ENCODE measurements at places on chromosomes 2 and 18.

DNA sequence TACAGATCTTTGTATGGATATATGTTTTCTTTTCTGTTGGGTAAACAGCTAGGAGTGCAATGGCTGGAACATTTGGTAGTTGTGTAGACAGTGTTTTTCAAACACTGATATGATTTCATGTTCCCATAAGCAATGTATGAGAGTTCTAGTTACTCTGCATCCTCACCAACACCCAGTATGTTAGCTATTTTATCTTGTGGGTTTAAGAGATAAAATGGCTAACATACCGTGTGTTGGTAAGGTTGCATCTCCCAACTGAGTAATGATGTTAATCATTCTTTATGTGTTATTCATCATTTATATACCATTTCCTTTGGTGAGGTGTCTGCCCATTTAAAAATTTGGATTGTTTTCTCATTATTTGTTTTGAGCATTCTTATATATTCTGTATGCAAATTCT, 65.7 kb downstream of the LYPD6B start:
- DNase-seq, result no peak

DNA sequence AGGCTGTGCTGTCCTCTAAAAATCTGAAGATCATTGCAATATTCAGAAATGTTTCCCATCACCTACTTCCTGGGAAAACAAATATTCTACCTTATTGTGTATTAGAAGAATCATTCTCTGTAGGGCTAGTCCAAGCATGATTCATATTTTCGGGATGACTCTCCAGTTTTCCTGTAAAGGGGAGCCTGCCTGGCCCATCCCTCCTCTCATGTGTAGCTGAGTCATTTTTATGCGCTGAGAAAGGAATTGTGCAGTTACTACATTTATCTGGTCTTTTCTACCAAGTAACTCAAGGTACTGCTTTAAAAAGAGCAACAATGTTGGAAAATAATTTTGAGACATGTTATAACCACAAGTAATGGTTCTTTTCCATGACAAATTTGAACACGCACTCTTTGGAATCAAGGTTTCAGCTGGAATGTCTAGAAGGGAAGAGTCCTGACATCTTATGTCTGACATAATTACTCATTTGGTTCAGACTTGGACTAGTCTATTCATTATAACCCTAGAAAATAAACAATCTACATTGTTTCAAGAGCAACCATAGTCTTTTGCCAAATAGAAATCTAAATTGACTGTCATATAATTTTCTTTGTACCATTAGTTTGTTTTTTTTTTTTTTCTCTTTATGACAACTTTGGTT, 6.6 kb downstream of the DSG3 start:
- no peak for DNase-seq

DNA sequence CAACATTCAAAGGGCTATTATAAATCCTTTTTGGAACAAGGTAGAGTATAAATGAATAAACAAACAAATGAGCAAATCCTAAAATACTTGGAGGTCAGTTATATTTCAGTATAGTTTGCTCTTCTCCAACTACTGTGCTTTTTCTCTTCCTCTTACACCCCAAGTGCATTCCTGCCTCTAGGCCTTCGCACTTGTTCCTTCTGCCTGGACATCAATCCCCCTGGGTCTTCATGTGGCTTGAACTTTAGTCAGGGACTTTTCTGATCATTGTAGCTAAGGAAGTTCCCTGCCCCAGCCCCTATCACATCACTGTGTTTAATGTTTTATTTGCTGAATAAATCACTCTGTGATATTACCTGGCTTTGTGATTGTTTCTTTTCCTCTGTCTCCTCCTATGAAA, 418.2 kb upstream of the HNRNPA3 start:
- DNase-seq, result no peak

GRCh38 chr2:215619022-215619958, 183.4 kb upstream of the FN1 start:
- no peak for DNase-seq

DNA sequence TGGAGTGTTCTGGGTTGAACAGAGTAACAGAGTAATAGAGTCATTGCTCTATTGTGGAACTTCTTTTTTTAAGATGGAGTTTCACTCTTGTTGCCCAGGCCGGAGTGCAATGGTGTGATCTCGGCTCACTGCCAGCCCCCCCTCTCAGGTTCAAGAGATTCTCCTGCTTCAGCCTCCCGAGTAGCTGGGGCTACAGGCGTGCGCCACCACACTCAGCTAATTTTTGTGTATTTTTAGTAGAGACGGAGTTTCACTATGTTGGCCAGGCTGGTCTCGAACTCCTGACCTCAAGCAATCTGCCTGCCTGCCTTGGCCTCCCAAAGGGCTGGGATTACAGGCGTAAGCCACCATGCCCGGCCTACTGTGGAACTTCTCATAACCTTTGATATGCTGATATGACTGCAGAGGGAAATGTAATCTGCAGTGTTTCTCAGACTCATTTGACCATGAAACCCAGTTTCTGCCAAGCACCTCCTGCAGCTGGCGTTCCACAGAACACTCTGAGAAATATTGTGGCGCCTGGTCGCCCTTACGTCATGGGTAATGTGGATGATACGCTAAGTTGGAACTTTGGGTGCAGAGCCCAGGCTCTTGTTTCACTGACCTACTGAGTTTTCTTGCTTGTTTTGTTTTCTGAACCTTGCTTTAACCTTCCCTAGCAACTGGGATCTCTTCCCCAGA, 213.8 kb downstream of the BCL2 start:
- no peak for DNase-seq

DNA sequence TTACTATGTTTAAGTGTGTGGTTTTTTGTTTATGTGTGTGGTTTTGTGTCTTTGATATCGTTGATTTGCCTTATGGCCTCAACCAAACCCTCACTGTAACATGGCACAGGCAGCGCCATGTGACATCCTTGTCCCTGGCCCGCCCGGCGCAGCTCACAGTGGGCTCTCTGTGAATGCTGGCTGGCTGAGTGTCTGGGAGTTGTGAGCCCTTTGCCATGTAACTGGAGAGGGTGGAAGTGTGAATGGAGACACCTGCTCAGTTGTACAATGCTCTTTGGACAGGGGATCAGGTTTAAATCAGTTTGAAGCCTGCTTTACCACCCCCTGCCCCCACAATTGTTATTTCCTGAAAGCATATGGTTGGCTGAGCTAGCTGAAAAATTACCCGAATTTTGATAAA, 41.8 kb downstream of the TCF7L1 start:
- no peak for DNase-seq

DNA sequence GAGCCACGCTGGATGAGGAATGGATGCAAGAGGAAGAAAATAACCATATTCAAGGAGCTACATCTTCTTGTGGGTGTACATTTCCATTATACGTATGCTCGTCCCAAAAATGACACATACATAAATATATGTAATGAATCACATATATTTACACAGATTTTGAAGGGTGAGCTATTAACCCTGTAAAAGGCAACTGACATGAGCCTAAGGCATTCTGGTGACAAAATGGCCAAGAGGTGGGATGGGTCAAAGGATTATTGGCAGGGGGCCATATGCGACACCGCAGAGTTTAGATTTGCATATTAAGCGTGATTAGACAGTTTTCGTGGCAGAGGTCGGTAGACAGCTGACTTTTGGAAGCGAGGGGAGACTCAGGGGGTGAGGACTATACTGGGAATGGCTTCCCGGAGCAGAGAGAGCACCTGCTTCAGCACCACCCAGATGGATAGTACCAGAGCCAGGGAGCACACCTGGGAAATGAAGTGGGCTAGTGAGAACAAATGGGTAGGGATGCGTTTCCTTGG, 431 bp upstream of the CNRIP1 start:
- DNase-seq, result no peak

- DNase-seq, result no peak
These were observed 85.7 kb downstream of the ACTR2 start for GRCh38 chr2:65313126-65313953.

DNA sequence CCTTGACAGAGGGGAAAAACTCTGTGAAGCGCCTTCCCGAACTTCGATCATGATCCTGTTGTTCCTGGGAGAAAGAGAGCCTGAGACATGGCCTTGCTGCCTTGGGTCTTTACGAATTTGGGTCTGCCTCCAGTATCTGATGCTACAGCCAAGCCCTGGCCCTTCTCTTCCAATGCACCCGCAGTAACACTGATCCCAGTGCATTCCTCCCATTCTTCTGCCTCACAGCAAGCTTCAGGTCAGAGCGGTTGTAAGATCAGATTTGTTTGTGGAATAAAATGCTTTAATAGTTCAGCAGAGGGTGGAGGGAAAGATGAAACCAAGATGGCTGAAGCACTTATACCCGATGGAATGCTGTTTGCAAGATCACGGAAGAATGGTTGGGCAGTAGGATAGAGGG, 196.7 kb upstream of the SIX2 start:
- no peak for DNase-seq

- DNase-seq, result no peak
These were observed 36.4 kb downstream of the PKDCC start for GRCh38 chr2:42084231-42084671.

DNA sequence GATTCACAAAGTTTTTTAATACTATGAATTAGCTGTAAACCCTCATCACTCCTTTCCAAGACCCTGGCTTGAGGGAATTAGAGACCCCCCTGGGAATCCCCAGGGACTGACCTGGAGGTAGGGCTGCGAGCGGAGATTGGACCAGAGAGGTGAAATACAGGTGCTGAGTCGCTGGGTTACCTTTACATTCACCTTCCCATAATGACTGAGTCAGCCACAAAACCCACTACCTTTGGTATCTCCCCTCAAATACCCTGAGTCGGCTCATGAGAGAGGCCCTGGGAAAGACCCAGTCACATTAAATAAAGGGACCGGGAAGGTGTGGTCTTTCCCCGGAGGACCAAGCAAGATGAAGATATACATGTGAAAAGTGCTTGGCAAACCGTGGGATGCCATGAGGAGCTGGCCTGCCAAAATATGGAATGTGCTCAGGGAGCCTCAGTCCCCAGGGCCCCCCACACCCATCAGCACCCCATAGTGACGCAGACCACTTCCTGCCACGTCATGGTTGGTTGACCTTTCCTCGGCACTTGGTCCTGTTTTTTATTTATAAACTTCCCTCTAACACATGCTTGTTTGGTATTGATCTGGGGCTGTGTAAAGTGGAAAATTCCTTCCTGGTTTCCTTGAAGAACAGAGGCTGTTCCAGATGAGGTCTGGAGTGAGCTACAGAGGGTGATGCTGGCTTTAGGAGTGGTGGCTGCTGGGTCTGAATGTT, 51.4 kb downstream of the IL1RL2 start:
- DNase-seq, result no peak

DNA sequence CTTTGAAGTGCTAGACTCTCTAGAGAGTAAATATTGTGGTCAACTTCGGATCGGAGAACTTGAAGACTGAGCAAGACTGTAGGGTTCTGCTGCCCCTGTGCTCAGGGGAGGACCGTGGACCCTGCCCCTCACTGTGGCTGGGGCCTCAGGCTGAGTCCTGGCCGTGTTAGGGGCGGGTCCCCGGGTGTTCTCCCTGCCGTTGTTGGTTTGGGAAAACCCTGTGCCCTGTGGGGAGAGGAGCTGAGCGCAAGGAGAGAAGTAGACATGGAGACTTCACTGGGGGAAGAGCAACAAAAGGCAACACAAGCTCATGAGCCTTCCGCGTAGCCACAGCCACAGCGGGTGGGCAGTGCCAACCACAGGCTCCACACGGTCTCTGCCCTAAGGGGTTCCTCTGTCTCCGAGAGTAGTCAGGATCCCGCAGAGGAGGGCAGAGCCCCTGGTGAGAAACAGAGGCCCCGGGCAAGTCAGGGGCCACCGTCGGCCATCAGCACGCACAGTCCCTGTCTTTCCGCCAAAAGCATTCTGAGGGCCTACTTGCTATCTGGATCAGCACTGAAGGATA, 53.1 kb downstream of the NTSR2 start:
- DNase-seq, result no peak

DNA sequence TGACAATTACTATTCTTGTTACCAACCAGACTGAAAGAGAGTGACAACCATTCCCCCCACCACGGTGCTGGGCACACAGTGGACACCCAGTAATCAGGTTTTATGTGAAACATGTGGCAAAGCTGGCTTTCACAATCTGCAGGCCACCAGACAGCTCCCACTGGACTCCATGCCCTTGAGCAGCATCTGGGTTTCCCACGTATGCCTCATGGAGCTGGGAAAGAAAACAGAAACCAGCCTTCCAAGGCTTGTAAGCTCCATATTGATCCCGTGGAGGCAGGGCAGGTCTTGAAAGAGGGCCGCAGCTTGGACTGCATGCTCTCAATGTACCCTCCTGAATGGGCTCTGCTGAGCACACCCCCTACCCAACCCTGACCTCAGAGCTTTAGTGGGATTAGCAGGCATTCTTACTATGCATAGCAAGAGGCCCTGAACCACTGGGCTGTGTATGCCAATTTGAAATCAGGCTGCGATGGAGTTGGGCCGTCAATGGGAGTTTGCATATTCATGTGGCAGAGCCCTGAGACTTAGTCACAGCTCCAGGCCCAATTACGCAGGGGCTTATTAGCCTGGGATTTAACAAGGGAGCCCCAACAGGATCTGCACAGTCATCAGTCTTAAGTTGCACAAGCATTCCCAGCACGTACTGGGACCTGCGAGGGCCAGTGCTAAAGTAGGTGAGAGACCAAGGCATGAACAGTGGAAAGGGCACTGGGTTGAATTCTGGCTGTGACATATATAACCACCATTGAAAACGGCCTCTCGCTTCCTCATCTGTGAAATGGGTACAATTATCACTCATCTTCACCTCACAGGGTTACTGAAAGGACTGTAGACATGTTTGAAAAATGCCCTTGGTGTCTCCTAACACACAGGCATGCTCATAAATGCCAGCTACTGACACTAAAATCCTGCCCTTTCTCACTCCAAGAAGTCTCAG, 10.5 kb downstream of the C1QL2 start:
- no peak for DNase-seq
